AG10803 (cell line): ENCODE measurements at places on chromosomes 1 and 21.

DNA sequence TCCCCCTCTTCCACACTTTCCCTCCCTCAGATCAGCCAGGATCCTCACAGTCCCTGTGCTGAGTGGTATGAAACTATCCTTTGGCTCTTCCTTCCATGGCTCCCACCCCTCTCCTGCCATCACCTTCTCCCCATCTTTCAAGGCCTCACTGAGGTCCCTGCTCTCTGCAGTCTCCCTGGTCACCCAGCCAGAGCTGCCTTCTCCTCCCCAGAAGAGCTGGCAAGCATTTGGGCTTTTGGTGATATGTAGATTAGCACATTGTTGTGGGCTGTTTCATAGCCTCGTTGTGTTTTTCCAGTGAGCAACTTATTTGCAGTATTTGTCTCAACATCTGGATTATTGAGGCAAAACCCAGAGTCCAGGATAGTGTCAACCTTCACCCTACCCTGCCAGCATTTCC is 2.2 kb downstream of the CSF1 start:
- DNase-seq: peak; percentile 77

DNA sequence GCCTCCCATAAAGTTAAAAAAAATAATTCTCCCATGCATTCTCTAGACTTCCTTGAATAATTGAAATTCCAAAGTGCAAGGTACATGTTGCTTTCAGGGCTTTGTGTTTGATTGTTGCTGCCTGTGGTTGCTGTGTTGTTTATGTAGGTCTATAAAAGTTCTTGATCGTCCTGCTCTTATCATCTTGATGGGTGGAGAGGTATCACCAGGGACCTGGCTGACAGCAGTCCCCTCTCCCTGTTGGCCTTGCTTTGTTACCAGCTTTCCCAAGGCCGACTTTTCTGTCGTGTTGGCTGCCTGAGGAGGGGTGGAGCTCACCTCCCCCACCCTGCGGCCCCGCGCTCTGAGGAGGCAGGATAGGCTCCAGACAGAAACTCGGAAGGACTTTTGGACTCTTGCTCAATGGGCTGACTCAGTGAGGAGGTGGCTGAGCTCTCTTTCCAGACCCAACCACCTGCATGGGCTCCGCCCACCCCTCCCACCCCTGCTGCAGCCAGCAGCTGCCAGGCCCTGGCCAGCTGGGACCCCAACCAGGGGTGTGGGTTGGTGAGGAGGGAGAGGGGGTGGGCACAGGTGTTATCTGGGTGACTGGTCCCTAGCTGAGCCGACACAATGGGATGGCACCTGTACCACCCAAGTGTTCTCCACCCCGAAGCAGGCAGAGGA is 2.0 kb downstream of the INAVA start:
- no peak for DNase-seq

DNA sequence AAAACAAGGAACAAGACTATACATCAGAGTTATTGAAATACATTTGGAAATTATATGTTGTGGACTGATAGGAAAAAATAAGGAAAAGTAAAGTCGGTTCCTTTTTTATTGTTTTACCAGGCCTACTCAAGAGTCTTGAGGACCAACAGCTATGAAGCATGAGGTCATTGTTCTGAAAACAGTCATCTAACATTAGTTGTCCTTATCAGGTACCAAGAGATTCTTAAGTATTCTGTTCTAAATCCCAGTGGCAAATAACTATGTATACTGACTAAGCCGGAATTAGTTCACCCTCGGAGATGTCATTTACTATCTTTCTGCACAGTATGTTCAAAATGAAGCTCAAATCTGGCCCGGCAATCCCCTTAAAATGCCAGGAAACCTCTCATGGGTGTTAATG is 585 bp downstream of the ADGRL4 start:
- DNase-seq: peak; percentile 6

DNA sequence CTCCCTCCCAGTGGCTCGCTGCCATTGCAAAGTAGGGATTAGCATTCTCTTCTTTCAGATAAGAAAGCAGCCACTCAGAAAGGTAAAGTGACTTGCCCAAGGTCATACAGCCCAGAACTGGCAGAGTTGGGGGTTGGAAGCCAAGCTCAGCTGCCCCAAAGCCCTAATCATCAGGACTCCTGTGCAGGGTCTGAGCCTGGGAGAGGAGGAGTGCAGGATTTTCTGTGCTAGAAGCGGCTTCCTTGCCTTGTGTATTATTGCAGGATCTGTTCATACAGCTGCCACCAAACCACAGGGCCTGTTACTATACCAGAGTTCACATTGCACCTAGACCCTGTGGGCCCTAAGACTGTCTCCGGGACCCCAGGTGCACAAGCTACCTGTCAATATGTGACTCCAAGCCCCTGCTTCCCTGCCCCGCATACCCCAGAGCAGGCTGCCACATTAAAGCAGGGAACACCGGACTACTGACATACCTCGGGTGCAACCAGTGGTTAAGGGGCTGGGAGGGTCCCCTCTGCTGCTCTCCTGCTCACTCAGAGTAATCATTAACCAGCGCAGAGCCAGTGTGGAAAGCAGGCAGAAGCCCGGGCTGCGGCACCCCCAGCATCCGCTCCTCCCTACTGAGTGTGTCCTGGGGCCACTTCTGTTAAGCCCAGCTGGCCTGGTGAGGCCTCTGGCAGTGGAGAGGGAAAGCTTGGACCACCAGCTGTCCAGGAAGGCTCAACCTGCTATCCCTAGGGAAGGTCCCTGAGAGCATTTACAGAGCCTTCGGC is 15.8 kb downstream of the HSPG2 start:
- DNase-seq: no peak

GRCh38 chr1:115428256-115428655 is 90.2 kb upstream of the NGF start:
- DNase-seq: no peak
